ENCODE measurements at places on chromosomes 6 and 20.

DNA sequence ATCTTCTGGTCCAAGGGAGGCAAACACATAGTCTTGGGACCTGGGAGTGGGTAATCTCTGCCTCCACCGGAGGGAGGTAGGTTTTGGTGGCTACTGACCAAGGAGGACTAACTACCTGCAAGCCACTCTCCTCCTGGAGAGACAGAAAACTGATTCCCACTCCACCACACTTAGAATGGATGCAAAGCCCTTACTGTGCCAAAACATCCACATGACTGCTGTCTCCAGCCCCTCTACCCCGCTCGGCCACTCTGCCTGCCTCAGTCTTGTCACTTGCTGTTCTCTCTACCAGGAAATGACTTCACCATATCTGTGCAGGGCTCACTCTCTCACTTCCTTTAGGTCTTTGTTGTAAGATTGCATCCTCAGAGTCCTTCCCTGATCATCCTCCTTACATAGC, 129.5 kb upstream of the ARG1 start:
- DNase-seq, result no peak

GRCh38 chr20:6075428-6076219, 21.8 kb upstream of the LRRN4 start:
- peak; percentile 49 for DNase-seq

- no peak for DNase-seq
Measured at GRCh38 chr6:98977671-98978292, 30.0 kb upstream of the FBXL4 start.

GRCh38 chr20:57167971-57168701, 98.3 kb downstream of the BMP7 start:
- peak; percentile 5 for DNase-seq

- no peak for DNase-seq
Measured at GRCh38 chr6:169955731-169956437, 204.5 kb downstream of the ERMARD start.

DNA sequence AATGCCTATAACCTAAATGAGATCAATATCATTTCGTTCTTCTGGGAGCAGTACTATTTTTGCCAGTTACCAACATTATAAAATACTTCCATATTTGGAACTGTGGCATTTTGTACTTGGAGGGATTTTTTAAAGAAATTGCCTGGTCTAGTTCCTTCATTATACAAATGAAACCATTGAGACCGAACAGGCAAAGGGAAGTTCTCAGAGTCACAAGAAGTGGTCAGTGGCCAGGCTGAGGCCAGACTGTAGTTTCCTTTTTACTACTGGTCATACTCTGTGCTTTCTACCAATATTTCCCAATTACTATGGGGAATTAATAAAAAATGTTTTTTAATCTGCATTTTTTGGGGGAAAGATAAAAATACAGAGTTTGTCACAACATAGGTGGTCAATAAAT, 332.0 kb downstream of the NRN1 start:
- DNase-seq, result no peak

DNA sequence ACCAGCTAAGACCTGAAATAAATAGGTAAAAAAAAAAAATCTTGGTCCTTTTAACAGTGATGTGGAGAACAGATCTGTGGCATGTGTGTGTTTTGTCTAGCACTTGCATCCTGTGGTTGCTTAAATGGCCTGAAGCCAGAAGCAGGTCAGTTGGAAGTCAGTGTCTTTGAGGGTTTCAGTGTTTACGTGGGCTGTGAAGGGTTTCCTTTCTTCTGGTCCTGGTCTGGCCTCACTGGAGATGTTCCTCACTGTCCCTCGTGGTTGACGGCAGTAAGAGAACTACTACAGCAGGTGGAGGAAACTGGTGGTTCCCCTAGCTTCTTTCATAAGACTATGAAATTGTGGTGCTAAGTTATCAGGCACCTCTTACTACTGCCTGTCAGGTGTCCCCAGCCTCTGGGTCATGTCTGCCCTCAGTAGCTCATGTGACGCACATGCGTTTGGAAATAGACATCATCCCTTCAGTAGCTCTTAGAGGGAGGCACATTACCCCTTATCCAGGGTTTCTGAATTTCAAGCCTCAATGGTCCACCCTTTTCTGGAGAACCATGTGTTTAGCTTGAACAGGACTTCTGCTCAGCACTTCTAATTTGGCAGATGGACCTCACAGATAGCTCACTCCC, 59.4 kb upstream of the SCP2D1 start:
- DNase-seq, result no peak

- peak; percentile 63 for DNase-seq
Measured at GRCh38 chr20:25040438-25040831, 17.5 kb downstream of the ACSS1 start.

DNA sequence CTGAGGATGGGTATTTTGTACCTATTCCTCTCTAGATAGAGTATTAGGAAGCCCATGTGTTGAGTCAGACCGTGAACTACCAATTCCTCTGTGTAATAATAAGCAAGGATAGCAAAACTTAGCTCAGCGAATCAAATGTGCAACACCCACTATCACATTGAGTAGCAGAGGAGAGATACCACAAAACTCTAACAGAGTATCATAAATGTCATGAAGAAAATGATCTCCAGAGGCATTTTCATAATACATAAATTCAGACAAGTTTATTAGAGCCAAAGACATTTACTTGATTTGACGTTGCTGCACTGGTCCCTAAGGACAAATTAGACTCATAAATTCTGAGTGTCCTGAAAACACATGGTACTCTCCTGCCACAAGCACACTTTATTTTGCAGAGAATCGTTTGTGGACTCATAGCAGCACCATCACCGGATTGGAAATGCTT, 245.2 kb downstream of the HAO1 start:
- peak; percentile 79 for DNase-seq

GRCh38 chr20:63509088-63509564, 10.2 kb upstream of the EEF1A2 start:
- no peak for DNase-seq

GRCh38 chr6:79305020-79305419, 70.5 kb upstream of the HMGN3 start:
- no peak for DNase-seq

- no peak for DNase-seq
Measured at GRCh38 chr20:35146299-35146919, 727 bp downstream of the EDEM2 start.

- DNase-seq, result no peak
Measured at GRCh38 chr6:136007345-136007744, 155.8 kb downstream of the PDE7B start.

- DNase-seq, result peak; percentile 41
Measured at GRCh38 chr6:101397199-101397598, 3.7 kb downstream of the GRIK2 start.

DNA sequence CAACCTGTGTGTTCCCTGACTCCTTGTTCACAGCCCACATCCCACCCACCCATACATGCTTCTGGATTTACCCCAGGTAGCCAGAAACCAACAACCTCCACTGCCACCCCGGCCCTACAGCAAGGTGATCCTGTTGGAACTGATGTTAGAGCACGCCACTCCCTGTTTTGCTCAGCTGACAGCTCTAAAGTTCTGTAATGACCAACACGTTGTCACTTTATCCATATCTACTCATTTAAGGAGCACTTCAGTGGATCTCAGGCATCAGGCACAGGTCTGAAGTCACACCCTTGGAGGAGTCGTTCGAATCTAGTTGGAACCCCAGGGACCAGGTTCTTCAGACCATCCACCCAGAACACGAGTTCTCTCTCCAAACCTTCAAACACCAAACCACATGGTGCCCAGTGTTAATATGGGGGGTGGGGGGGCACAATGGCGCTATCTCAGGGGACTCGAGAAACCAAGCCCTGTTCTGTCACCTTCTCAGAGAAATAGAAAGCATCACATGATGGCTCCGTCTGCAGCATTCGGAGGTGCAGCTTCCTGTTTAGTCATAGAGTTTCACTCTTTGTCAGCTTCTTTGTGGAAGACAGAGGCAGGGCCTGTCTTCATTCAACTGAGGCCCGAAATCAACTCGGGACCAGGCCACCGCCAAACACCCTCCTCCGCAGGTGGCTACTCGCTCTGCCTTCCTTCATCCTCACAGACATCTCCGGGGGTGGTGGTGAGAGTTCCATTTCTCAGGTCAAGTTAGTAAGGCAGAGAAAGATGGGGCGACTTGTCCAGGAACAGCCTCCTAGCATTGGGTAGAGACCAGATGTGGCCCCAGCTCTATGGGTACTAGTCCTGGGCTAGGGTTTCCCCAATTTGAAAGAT, 142.2 kb downstream of the NFATC2 start:
- no peak for DNase-seq

- DNase-seq, result no peak
Measured at GRCh38 chr6:117025310-117025709, 148.3 kb downstream of the RFX6 start.

GRCh38 chr6:313917-314316, 21.6 kb downstream of the DUSP22 start:
- no peak for DNase-seq

DNA sequence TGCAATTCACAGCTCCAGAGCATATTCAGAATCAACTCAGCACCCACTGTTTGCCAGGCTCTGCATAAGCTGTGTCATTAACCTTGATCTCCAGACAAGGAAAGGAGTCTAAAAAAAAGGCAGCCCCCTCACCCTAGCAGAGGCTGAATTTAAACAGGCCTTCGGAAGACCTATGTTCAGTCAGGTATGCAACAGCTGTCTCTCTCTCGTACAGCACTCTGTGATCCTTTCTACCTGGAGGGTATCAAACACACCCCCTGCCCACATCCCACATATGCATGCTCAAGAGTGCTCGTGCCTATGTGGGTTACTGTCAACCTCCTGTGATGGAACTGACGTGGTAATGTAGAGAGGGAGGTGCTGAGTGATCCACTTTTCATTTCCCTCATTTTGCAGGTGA, 8.5 kb downstream of the PLAGL2 start:
- DNase-seq, result no peak

GRCh38 chr20:52592567-52592966, 379.6 kb upstream of the TSHZ2 start:
- no peak for DNase-seq

DNA sequence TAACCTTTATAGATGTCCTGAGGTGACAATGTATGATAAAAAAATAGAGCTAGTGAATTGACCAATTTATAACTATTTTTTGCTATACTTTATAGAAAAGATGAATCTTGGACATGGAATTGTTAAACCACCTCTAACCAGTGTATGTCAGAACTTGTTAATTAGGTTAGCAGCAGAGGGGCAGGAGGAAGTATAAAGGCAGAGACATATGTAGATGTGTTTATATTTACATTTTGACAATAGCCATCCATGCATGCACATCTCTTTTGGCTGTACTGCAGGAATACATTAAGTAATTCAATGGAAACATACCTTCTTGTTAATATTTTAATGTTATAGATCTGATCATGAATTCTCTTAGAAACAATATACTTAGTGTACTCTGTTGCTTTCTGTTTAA, 254.6 kb upstream of the NT5E start:
- no peak for DNase-seq

DNA sequence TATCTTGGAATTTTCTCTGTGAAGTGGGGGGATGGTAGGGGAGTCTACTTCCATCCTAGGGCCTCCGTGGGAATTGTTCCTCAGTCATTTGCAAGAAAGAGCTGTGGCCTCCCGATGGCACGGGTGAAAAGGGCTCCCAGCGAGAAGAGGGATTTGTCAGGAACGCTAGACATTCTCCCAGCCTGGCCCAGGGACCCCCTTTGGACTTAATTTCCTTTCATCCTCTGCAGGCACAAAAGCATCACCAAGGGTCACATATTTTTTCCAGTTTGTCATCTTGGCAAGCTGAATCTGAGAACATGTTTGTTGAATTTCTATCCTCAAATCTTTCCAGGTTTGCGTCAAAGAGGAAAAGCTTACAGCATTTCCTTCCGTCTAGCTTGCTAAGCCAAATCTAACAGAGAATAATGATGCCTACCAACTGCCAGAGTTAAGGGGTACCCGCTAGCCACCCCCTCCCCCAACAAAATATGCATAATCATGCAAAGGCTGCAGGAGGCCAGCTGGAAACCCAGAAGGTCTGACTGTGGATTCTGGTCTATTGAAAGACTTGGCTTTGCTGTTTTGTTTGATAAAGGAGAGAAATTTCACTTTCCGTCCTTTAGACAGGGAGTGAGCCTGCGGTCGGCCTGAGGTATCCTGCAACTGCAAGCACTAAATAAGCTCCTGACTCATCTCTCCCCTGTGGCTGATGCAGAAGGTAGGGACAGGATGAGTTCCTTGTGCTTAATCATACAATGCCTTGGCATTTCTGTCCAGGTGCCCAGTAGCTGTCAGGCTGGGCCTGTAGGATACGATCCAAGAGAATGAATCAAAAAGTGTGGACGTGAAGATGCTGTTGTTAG, 23.1 kb downstream of the PSMG4 start:
- DNase-seq, result peak; percentile 98

All from fibroblast of upper back skin (primary cell).